ENCODE measurements at places on chromosomes 6 and 20.

GRCh38 chr6:167779129-167779992, 47.4 kb upstream of the AFDN start:
- DNase-seq, result no peak

GRCh38 chr20:55424968-55425367, 580.4 kb downstream of the CBLN4 start:
- DNase-seq, result no peak

DNA sequence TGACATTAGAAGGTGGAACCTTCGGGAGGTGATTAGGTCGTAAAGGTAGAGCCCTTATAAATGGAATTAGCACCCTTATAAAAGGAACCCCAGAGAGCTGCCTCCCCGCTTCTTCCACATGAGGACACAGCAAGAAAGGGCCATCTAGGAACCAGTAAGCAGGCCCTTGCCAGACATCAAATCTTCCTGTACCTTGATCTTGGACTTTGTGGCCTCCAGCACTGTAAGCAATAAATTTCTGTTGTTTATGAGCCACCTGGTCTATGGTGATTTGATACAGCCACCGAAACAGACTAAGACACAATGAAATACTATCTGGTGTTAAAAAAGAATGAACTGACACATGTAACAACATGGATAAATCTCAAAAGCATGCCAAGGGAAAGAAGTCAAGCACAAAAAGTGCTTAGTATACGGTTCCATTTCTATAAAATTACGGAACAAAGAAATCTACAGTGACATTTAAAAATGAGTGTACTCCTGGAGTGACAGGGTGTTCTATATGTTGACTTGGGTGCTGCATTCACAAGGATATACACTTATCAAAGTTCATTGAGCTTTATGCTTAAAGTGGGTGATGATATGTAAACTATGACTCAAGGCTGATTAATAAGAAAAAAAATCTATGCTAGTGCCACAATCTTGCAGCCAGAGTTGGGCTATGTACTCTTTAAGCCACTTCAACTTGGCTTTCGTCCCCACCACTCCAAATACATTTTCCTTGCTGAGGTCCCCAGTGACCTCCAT, 18.4 kb downstream of the SERPINB1 start:
- DNase-seq, result no peak

GRCh38 chr6:142881290-142881689, 63.7 kb downstream of the HIVEP2 start:
- DNase-seq, result no peak

GRCh38 chr20:2301164-2301622, 5.4 kb downstream of the TGM3 start:
- DNase-seq, result no peak

DNA sequence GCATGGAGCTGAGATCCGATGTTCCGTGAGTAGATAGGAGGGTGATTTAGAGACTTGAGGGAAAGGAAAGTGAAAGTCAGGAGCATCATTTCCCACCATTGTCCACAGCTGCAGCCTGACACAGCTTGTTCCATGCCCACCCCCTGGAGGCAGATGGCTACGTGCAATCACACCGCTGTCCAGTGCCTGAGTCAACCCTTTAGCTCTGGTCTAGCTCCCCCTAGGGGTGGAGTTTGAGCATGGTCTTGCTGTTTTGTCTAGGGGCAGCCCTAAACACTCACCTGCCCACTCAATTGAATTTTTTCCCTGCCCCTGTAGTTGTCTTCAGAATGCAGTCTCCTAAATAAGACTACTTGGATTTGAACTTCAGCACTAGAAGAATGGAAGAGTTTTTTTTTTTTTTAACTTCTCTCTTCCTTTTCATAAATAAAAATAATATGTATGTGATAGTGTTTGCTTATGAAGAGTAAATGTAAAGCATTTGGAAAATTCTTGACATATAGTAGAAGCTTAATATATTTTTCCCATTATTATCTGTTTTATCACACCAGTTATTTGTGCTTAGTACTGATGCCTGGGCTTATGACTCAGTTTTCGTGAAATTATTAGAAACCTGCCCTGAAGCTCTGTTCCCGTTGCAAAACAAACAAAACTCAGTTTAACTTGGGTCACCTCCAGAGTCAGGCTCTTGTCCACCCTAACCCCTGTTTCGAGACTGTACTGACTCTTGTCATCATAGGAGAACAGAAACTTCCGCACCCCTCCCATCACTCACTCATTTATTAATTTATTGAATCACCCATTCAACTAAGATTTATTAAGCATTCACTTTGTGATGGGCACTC, 814.8 kb downstream of the MAFB start:
- no peak for DNase-seq

DNA sequence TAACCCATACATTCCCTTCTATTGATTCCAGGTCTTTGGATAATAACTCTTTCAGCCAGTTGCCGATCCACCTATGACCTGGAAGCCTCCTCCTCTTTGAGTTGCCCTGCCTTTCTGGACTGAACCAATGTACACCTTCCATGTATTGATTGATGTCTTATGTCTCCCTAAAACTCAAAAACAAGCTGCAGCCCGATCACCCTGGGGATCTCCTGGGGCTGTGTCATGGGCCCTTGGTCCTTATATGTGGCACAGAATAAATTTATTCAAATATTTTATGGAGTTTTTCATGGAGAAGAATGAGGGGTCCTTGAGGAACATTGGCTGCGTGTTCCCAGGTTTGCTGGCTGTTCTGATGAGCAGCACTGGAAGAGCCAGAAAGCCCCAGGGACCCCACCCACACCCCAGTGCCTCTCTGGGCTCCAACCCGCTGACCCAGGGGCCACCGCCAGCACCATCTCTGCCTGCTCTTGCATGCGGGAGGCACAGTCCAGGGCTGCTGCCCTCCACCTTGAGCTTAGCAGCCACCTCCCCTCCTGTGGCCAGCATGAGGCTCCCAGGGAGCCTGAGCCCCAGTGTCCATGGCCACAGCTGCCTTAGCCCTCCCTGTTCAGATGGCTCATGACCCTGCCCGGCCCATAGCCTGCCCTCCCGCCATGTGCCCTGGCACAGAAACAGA, 36.5 kb upstream of the CST7 start:
- DNase-seq, result no peak

GRCh38 chr6:149456311-149457021, 28.3 kb downstream of the ZC3H12D start:
- no peak for DNase-seq

GRCh38 chr20:7346562-7346961, 579.1 kb downstream of the BMP2 start:
- DNase-seq, result no peak

DNA sequence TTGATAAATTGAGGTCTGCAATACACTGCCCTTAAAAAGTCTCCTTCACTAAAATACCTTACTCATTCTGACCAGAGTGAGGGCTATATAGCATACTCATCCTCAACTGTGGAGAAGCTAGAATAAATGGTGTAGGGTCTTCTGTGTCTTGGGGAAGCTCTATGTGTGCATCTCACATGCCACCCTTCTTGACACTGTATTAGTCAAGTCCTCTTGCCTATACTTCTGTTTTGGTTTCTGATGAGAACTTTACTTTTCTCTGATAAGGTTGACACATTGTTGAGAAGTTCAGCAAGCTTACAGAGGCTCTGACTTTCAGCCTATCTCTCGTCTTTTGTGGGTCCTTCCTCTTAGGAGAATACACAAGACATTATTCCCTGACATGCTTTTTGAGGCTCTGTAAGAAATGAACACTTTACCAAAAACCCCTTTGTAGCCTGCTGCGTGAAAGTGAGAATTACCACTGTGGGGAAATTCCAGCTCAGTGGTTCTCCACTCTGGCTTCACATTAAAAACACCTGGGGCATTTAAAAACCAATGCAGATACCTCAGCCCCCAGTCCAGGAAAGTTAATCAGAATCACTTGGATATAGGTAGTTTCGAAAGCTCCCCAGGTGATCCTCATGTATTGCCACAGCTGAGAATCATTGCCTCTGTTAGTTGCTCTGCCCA, 372.1 kb upstream of the HS3ST5 start:
- DNase-seq, result no peak

GRCh38 chr20:58593880-58594638, 57.0 kb upstream of the STX16 start:
- no peak for DNase-seq

- DNase-seq, result no peak
Measured at GRCh38 chr6:36888654-36889481, 3.1 kb downstream of the C6orf89 start.

- DNase-seq, result no peak
Measured at GRCh38 chr6:49464691-49465090, 1.5 kb downstream of the CENPQ start.

DNA sequence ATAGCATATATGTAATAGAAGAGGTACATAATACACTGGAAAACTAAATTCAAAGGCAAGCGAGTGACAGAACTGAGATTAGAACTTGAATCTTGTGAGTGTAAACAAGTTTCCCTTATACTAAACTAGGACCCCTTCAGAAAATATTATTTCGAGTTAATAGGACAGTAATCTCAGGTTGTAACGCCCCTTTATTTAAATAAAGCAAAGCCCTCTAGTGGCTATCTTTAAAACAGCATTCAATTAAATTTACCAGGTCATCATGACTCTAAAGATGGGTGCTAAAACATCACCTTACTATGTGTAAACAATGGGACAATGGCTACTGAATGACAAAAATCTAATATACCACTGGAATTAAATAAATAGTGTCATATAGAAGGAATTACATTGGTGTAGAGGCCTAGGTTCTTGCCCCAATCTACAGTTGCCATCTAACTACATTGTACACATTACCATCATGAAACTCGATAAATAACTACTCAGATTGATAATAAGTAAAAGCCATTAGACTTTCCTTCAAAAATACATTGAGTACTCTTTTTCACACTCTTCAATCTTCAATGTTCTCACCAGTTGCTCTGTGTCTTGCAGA, 255.4 kb upstream of the IRAK1BP1 start:
- no peak for DNase-seq

DNA sequence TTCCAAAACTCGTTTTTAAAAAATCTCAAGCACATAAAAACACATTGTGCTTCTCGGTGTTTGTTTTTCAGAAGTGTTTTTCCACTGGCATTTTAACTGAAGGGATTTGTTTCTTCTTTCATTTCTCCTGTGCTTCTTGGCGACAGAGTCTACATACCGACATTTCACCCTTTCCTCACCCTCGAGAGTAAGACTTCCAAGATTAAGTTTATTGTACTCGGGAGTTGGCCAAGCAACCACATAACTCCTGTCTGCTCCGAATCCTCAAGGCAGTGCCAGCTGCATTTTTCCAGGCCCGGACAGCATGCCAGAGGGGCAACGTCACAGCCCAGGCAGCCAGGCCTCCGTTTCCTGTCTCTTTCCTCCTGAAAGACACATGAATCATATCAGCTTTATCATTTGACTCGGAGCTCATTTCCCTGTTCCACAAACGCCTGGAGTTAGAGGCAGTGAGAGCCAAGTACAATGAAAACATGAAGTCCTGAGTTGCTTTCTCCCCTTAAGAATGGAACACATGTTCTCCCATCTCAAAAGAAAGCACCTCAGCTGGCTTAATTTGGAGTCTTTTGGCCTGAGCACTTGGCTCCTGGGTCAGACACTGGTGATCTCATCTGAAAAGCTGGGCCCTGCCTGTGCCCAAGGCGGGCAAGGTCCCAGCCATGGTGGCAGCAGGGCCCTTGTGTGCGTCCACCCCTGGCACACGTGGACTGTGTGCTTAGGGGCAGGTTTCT, 23.2 kb upstream of the FAM50B start:
- no peak for DNase-seq

DNA sequence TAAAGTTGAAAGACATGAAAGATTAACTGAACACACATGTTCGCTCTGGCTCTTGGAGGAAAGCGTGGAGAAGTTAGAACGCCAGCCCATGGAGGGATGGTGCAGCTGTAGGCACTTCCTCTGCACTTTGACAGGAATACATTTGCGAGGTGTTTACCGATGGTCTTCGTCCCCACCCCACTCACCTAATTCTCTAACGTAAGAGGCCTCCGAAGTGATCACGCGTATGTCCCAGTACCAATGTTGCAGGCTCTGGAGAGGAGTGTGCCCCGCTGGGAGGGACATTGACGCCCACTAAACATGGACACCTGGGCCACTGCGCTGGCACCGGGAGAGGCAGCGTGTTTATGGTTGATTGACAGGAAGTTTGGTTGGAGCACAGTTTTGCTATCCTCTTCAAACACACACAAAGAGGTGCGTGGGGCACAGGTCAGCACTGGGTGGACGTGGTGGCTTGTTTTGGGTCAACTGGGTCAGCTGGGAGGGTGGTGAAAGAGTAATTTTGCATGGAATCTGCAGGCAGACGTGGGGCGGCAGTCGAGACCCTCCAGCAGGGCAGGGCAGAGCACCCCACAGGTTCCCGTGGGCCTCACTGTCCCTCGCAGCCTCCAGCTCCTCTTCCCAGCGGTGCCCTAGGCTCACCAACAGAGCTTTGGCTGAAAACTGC, 110.1 kb downstream of the DLL1 start:
- DNase-seq, result no peak

- DNase-seq, result no peak
Measured at GRCh38 chr20:59151820-59152219, 11.8 kb upstream of the ZNF831 start.

DNA sequence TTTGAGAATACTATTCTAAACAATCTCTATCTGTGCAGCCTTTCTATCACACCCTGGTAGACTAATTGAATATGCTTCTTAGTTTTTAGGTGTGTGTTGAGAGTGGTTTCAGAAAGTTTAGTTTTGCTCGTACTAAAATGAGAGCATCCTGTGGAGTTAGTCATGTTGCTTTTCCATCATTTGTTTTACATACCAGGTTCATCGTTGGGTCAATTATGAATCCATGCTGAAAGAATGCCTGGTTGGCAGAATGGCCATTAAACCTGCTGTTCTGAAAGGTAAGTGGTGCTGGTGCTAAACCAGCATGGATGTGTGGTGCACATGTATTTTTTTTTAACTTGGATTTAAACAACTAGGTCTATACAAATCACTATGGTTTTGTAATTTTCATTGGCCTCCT, 49.3 kb downstream of the CYB5R4 start:
- DNase-seq, result no peak

DNA sequence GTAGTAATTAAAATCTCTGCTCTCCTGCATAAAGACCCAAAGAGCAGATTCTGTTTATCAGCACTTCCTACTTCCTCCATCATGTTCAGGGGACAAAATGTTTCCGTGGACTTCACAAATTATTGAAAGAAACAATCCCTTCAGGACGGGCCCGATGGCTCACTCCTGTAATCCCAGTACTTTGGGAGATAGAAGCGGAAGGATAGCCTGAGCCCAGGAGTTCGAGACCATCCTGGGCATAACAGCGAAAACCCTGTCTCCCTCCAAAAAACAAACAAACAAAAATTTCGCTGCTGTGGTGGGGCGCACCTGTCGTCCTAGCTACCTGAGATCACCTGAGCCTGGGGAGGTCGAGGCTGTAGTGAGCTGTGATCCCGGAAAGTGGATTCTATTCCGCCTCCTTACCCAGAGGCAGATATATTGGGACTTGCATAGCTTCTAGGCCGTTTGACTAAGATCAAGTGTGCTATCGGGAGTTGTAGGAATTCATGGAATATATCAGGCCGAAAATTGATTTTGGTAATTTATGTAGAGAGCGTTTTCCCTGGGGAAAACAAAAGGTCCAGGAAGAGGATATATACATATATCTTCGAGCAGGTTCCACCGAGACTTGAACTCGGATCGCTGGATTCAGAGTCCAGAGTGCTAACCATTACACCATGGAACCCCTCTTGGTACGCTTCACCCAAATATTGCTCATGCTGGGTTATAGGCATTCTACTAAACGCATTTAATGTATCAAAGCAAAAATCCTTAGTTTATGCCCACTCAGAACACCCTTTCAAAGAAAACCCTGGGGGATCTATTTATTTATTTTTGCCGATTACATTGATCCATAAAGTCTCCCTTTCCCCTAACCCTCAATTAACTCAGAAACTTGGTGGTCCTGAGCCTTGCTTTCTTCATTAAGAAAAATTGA, 74.5 kb upstream of the ZNF184 start:
- no peak for DNase-seq

GRCh38 chr6:81763051-81763450, 10.6 kb upstream of the TENT5A start:
- no peak for DNase-seq

Measured in stimulated activated CD8-positive, alpha-beta memory T cell treated with anti-CD3 and anti-CD28 coated beads, Interleukin-7, amount 100 ng/mL, for 24 hours (primary cell).